Tibial nerve (tissue), 4 donors: ENCODE measurements at places on chromosomes 4 and X. TPM values are rescaled to one million over a fixed set of nuclear protein-coding genes. Genes with fewer than 3 reads are reported as not detected.
A peak's percentile ranks its signal among the peaks of the same experiment; 100 is the strongest.

- no peak overlapping the region for H3K27ac ChIP-seq
- H3K4me1 ChIP-seq: no peaks in the 10 kb centered on the region
- H3K27me3 ChIP-seq: no peaks in the 10 kb centered on the region
- H3K36me3 ChIP-seq: no peaks in the 10 kb centered on the region
- peak; percentile 31 for DNase-seq
- H3K4me3 ChIP-seq: no peak overlapping the region
These were observed 11.8 kb upstream of the ZNF630 start for GRCh38 chrX:48083212-48083611.

GRCh38 chrX:6968231-6968630 lies 179.3 kb upstream of the STS start:
- DNase-seq: no peak
- no peak overlapping the region for H3K4me3 ChIP-seq
- H3K27me3 ChIP-seq: no peaks in the 10 kb centered on the region

DNA sequence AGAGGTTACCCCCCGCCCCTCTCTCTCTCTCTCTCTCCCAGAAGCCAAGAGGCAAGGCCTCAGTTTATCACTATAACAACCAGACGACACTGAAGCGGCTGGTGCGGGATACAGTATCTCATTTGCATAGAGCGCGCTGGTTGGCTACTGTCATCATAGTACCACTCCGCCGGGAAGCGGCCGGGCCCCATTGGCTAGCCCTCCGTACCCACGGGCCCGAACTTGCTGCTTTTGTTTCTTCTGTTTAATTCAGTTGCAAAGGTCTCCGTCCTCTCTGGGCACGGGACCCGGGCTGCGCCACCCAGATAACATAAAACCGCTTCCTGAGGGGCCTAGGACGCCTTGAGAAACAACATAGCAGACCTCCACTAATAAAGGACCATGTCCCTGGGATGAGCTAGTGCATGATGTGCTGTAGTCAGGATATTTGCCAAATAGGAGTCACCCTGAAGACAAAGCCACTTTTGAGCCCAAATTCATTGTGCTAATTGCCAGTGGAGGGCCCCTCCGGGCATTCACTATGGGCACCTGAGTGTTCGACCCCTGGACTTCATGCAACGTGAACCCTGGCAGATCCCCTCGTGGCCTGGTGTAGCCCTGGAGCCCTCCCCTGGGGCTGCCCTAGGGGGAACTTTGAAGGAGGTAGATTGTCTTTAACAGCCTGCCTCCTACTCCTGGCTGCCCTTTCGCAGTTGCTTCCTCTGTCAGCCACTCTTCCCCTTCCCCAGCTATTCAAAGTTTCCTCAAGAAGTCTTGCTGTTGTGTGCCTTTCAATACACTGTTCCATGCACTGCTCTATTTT lies at the start of gene PCYT1B:
Gene PCYT1B, minus strand, starts transcription at position 91 of the 802 bp plus-strand sequence. CDS start 242 bp downstream, outside the sequence.
- H3K27ac ChIP-seq: peak within 1 kb of the TSS; percentile 40
- no peaks in the 10 kb centered on the region for H3K36me3 ChIP-seq
- no peaks in the 10 kb centered on the region for H3K27me3 ChIP-seq
- H3K4me1 ChIP-seq: no peaks in the 10 kb centered on the region

DNA sequence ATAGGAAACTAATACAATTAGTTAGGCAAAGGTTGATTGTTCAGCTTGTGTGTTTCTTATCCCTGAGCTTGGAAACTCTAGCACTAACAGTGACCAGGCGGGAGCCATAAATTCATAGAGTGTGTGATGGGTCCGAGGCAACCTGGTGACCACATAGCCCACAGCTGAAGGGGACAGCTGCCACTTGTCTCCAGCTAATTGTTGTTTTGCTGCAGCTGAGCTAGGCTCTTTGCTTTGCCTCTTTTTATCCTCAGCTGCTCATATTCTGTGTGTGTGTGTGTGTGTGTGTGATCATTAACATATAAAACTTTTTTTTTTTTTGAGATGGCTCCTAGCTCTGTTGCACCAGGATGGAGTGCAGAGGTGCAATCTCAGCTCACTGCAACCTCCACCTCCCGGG lies 53.2 kb downstream of the DOCK11 start:
- H3K4me3 ChIP-seq: no peak overlapping the region
- no peaks in the 10 kb centered on the region for H3K4me1 ChIP-seq
- H3K27me3 ChIP-seq: peaks cover 3% of the 10 kb centered on the region
- DNase-seq: no peak
- H3K36me3 ChIP-seq: no peaks in the 10 kb centered on the region

- H3K4me1 ChIP-seq: no peaks in the 10 kb centered on the region
- H3K36me3 ChIP-seq: no peaks in the 10 kb centered on the region
- H3K27ac ChIP-seq: no peak overlapping the region
- no peaks in the 10 kb centered on the region for H3K27me3 ChIP-seq
- H3K4me3 ChIP-seq: no peak overlapping the region
- no peak for DNase-seq
These were observed 1.5 kb upstream of the FAAH2 start for GRCh38 chrX:57285001-57285400.

- no peaks in the 10 kb centered on the region for H3K36me3 ChIP-seq
- no peak for DNase-seq
- no peaks in the 10 kb centered on the region for H3K4me1 ChIP-seq
- H3K4me3 ChIP-seq: no peak overlapping the region
- H3K27ac ChIP-seq: no peak overlapping the region
- H3K27me3 ChIP-seq: no peaks in the 10 kb centered on the region
These were observed 2.3 kb downstream of the NWD2 start for GRCh38 chr4:37246891-37247290.

DNA sequence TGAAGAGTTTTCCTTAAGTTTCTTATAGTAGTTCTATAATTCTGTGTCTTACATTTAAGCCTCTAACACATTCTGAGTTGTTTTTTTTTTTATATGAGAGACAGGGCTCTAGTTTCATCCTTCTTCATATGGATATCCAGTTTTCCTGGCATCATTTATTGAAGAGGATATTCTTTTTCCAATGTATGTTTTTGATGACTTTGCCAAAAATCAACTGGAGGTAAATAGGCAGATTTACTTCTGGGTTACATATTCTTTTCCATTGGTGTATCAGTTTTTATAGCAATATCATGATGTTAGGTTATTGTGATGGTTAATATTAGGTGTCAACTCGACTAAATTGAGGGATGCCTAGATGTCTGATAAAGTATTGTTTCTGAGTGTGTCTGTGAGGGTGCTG lies 650.7 kb upstream of the GRID2 start:
- no peaks in the 10 kb centered on the region for H3K4me1 ChIP-seq
- no peak for DNase-seq
- H3K4me3 ChIP-seq: no peak overlapping the region
- H3K27ac ChIP-seq: no peak overlapping the region
- no peaks in the 10 kb centered on the region for H3K27me3 ChIP-seq
- no peaks in the 10 kb centered on the region for H3K36me3 ChIP-seq

DNA sequence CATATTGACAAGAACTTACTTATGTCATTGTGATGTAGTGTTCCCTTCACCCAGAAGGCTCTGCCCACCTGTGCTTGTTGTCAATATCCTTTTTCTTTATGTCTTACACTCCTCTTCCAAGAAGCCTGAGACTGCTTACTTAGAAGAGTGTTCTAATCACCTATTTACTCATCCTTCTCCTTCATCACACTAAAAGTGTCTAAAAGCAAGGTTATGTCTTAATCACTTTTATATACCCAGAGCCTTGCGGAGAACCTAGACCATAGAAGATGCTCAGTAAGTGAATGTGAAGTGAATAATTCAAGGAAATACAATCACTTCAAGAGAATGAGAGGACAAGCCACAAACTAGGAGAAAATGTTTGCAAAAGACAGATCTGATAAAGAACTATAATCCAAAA lies 177.6 kb upstream of the S100G start:
- no peak overlapping the region for H3K4me3 ChIP-seq
- DNase-seq: no peak
- no peak overlapping the region for H3K27ac ChIP-seq
- no peaks in the 10 kb centered on the region for H3K36me3 ChIP-seq
- no peaks in the 10 kb centered on the region for H3K4me1 ChIP-seq
- H3K27me3 ChIP-seq: no peaks in the 10 kb centered on the region

DNA sequence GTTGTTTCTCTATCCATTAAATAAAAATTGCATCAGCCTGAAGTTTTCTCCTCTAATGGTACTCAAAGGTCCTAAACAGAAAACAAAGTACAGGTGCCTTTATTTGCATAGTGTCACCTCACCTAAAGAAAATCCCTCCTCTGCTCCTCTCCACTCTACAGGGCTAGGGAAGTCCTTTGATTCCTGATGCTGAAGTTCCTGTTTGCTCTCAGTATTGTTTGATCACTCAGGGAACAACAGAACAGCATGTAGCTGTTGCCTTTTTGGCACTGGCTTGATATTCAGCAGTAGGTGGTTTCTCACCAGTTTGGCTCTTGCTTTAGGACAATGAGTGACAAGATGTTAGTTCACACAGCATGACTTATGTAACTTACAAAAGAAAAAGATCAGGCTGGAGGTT lies 156.2 kb upstream of the SLC7A11 start:
- H3K27me3 ChIP-seq: no peaks in the 10 kb centered on the region
- no peak for DNase-seq
- no peaks in the 10 kb centered on the region for H3K36me3 ChIP-seq
- H3K27ac ChIP-seq: no peak overlapping the region
- H3K4me3 ChIP-seq: no peak overlapping the region

GRCh38 chr4:10225096-10225495 lies 108.5 kb upstream of the WDR1 start:
- no peak overlapping the region for H3K27ac ChIP-seq
- DNase-seq: no peak
- no peaks in the 10 kb centered on the region for H3K4me1 ChIP-seq
- no peaks in the 10 kb centered on the region for H3K36me3 ChIP-seq
- H3K27me3 ChIP-seq: no peaks in the 10 kb centered on the region
- H3K4me3 ChIP-seq: no peak overlapping the region

GRCh38 chrX:39601231-39602177 lies 496.3 kb downstream of the BCOR start:
- H3K27me3 ChIP-seq: no peaks in the 10 kb centered on the region
- no peak overlapping the region for H3K27ac ChIP-seq
- H3K4me3 ChIP-seq: no peak overlapping the region
- H3K36me3 ChIP-seq: no peaks in the 10 kb centered on the region

- no peaks in the 10 kb centered on the region for H3K4me1 ChIP-seq
- no peak for DNase-seq
- H3K36me3 ChIP-seq: peaks cover 20% of the 10 kb centered on the region
- H3K27ac ChIP-seq: no peak overlapping the region
- H3K27me3 ChIP-seq: no peaks in the 10 kb centered on the region
- H3K4me3 ChIP-seq: no peak overlapping the region
These were observed 8.2 kb downstream of the GRPEL1 start for GRCh38 chr4:7059662-7060061.

DNA sequence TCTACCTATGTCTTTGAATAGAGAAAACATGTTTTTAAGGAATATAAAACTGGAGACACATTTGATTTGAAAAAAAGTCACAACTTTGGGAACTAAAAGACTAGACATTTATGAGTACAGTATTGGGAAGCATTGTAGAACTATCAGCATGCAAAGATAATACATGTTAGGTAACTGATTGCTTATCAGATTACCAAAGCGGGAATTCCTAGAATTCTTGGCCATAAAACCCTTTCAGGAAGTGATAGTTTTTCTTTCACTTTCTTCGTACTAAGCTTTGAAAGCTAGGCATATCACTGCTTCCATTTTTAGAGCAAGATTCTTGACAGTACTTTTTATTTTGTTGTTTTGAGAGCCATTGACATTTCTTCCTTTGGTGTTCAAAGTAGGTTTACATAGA lies 646.6 kb upstream of the PITX2 start:
- no peaks in the 10 kb centered on the region for H3K27me3 ChIP-seq
- DNase-seq: no peak
- H3K36me3 ChIP-seq: no peaks in the 10 kb centered on the region
- H3K27ac ChIP-seq: no peak overlapping the region

GRCh38 chr4:22030307-22030706 lies 81.7 kb upstream of the KCNIP4 start:
- no peak overlapping the region for H3K27ac ChIP-seq
- H3K36me3 ChIP-seq: no peaks in the 10 kb centered on the region
- DNase-seq: no peak
- H3K4me3 ChIP-seq: no peak overlapping the region
- H3K4me1 ChIP-seq: no peaks in the 10 kb centered on the region
- H3K27me3 ChIP-seq: no peaks in the 10 kb centered on the region

GRCh38 chr4:6383929-6384328 lies 88.5 kb downstream of the PPP2R2C start:
- no peaks in the 10 kb centered on the region for H3K4me1 ChIP-seq
- no peak for DNase-seq
- no peak overlapping the region for H3K4me3 ChIP-seq
- H3K36me3 ChIP-seq: no peaks in the 10 kb centered on the region

GRCh38 chr4:93764639-93765246 lies 63.8 kb upstream of the ATOH1 start:
- DNase-seq: no peak
- H3K27ac ChIP-seq: no peak overlapping the region
- no peaks in the 10 kb centered on the region for H3K36me3 ChIP-seq
- peaks cover 7% of the 10 kb centered on the region for H3K4me1 ChIP-seq
- no peaks in the 10 kb centered on the region for H3K27me3 ChIP-seq

- no peak overlapping the region for H3K27ac ChIP-seq
- H3K36me3 ChIP-seq: no peaks in the 10 kb centered on the region
- no peak overlapping the region for H3K4me3 ChIP-seq
- no peaks in the 10 kb centered on the region for H3K27me3 ChIP-seq
- H3K4me1 ChIP-seq: no peaks in the 10 kb centered on the region
These were observed 63.2 kb upstream of the FAM47B start for GRCh38 chrX:34879346-34879745.

- DNase-seq: no peak
- no peak overlapping the region for H3K27ac ChIP-seq
- H3K4me3 ChIP-seq: no peak overlapping the region
- no peaks in the 10 kb centered on the region for H3K36me3 ChIP-seq
These were observed 161.3 kb upstream of the MAMLD1 start for GRCh38 chrX:150201841-150202240.

DNA sequence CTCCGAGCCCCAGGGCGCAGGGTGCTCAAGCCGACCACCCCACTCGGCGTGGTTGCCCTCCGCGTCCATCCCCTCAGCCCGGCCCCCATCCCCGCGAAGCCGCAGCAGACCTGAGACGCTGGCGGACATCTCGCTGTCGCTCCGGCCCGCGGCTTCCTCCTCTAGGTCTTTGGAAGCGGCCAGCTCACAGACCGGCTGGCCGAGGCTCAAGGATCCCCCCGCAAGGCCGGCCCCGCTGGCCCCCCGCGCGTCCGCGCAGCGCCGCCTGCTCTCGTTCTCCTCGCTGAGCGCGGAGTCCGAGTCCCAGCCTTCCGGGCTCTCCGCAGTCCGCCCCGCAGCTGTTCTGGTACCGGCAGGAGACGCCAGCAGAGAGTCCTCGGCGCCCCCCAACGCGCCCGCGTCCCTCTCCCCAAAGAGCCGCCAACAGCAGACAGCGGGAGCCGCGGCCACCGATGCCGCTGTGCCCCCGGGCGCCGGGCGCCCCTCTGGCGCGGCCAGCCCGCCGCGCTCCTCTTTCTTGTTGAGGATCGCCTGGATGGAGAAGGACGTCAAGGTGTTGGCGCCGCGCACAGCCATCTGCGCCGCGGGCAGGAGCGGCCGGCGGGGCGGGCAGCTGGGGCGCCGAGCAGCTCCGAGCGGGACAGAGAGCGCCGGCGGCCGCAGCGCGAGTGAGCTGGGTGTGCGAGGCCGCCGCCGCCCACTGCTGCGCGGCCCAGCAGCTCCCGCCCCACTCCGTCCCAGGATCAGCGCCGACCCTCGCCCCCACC lies at the start of gene NKX3-2:
Gene NKX3-2, minus strand, starts transcription at position 670 of the 767 bp plus-strand sequence. Its CDS starts 94 bp downstream, at position 576.
- H3K4me1 ChIP-seq: peaks cover 35% of the 10 kb centered on the region
- peak within 1 kb of the TSS; percentile 52 for H3K4me3 ChIP-seq
- H3K36me3 ChIP-seq: no peaks in the 10 kb centered on the region
- no peak within 1 kb of the TSS for H3K27ac ChIP-seq

The KLHL34 gene
- not detected for total RNA-seq

The RXFP1 gene
- not detected for total RNA-seq

The NAA10 gene
- total RNA-seq: 48.0 TPM

The MAP3K15 gene
- total RNA-seq: not detected

The SLC2A9 gene
- 10.7 TPM for total RNA-seq

The RTL9 gene
- not detected for total RNA-seq

The TNIP3 gene
- not detected for total RNA-seq

The ASIC5 gene
- not detected for total RNA-seq
